Activated B cell treated with CpG ODN at 0.5 μM for 24 hours (primary cell): ENCODE measurements at places on chromosomes 5 and 9. TPM values are rescaled to one million over a fixed set of nuclear protein-coding genes. Genes with fewer than 3 reads are reported as not detected.

Gene PRR16
- total RNA-seq = 0.15 and 0.29 TPM in 2 replicates

Gene TRPM6
- not detected in 2 replicates for total RNA-seq

Gene DUSP1
- total RNA-seq = 15.0 and 21.2 TPM in 2 replicates

DNA sequence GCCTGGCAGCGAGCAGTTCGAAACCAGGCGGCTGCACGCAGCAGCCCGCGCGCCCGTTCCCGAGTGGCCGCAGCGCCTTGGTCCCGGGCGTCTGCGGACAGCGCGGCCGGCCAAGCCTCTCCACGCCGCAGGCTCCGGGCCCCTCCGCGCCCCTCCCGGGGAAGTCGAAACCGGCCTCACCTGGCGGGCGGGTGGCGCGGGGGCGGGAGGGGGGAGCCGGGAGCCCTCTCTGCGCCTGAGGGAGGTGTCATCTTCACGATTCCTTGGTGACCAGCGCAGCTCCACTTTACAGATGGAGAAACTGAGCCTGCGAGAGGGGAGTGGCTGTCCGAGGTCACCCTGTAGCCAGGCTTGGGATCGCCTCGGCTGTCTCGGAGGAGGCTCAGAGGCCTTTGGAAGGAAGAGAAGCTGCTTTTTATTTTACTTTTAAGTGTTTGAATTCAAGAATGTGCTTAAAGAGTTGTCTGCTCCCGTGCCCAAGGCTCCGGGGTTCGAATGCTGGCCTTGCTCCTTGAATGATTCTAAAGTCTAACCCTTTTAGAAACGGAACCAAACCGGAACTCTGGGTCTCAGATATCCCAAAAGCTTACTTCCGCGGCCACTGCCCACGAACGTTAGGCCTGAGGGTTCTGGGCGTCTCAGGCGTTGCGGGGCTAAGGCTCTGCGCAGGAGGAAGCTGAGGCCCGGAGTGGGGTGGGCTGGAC lies 662 bp downstream of the SUSD3 start:
- no peaks in the 10 kb centered on the region for H3K27me3 ChIP-seq
- H3K36me3 ChIP-seq = no peaks in the 10 kb centered on the region
- H3K4me3 ChIP-seq = peak overlapping the region; percentile 87

- H3K4me3 ChIP-seq = peak overlapping the region; percentile 2
- DNase-seq = no peak
- H3K4me1 ChIP-seq = peaks cover 29% of the 10 kb centered on the region
- no peaks in the 10 kb centered on the region for H3K27me3 ChIP-seq
Measured at GRCh38 chr5:141623611-141624010, 4.8 kb upstream of the DIAPH1 start.
